Upper lobe of right lung (tissue), 1 donor: ENCODE measurements at places on chromosomes 5 and 9. TPM values are rescaled to one million over a fixed set of nuclear protein-coding genes. Genes with fewer than 3 reads are reported as not detected.

DNA sequence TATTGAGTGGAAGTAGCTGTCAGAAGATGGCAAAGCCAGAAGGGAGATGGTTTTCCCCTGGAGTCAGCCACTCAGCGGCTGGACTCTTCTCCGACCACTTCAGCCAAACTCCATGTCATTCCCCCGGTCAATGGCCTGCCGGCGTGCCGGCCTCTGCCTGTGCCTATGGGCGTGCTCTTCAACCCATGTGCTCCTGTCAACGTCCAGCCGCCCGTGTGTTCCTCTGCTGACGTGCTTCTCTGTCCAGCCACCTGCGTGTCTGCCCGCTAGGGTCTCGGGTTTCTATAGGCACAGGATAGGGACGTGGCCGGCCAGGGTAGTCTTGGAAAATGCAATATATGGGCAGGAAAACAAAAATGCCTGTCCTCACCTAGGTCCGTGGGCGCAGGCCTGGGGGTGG, 77.7 kb upstream of the RUFY1 start:
- DNase-seq: peak; percentile 54

SLC36A3 gene
- not detected for total RNA-seq

DNA sequence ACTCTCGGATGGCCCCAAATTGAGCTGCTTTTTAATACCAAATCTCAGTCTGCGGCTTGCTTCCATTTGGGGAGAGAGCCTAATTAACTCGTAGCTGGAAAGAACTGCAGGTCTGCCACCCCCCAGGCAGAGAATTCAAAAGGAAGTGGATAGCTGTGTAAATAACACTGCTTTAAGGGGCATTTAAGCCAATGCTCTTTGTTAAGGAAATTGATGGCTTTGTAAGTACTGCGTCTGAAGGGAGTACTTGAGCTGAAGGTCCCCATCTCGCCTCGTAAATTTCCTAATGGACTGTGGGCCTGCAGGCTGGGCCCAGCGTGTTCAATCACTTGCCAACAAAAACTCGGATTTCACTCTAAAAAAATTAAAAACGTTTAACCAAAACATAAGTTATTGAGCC, 132.7 kb downstream of the PAPPA start:
- DNase-seq: no peak

GRCh38 chr9:137445930-137446431, 4.8 kb upstream of the ENTPD8 start:
- DNase-seq: no peak

- DNase-seq: no peak
These were observed 164.2 kb downstream of the SEMA6A start for GRCh38 chr5:116410336-116410890.

DNA sequence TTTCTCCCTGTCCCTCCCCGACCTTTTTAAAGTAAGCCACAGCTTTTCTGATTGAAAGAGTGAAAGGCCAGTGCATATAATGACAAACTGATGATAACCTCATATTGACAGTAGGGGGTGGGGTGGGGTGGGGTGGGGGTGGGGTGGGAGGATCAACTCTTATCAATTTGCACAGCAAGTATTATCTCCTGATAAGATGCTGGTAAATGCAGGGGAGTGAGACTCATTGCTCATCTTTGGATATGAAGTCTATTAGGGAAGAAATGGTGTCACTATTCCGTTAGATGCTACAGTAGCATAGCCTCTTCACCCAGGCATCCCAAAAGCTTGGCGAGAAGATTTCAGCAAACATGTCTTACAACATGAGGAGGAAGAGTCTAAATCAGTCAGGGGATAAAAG, 38.9 kb upstream of the HMGCS1 start:
- no peak for DNase-seq

DNA sequence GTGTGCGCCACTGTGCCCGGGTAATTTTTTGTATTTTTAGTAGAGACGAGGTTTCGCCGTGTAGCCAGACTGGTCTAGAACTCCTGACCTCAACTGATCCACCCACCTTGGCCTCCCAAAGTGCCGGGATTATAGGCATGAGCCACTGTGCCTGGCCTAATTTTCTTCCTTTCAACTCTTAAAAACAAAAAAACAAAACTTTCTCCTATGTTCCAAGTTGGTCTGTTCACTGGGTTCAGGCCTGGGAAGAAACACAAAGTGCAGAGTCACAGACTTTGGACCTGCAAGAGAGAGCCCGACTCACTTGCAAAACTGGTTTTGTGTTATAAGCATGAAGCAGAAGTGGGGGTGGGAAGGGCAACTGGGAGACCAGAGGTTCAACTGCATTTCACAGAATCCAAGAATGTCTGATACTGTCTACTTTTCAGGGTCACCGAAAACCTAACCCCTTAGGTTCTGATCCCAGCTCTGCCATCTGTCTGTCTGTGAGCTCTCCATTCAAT, 5.2 kb upstream of the HDHD3 start:
- DNase-seq: peak; percentile 38

STPG3 gene
- not detected for total RNA-seq

ADAMTSL2 gene
- 17.4 TPM for total RNA-seq

POLR3G gene
- total RNA-seq: 0.93 TPM

ST8SIA4 gene
- total RNA-seq: 17.8 TPM

REEP2 gene
- total RNA-seq: 0.55 TPM

GRCh38 chr5:87298692-87299362, 31.1 kb downstream of the RASA1 start:
- DNase-seq: no peak

- DNase-seq: no peak
These were observed 572.8 kb downstream of the TLE1 start for GRCh38 chr9:81116340-81117137.
